Activated naive CD4-positive, alpha-beta T cell (primary cell): ENCODE measurements at places on chromosomes 1 and 21.

GRCh38 chr1:235429143-235429542 is 61.9 kb downstream of the TBCE start:
- no peak for DNase-seq

DNA sequence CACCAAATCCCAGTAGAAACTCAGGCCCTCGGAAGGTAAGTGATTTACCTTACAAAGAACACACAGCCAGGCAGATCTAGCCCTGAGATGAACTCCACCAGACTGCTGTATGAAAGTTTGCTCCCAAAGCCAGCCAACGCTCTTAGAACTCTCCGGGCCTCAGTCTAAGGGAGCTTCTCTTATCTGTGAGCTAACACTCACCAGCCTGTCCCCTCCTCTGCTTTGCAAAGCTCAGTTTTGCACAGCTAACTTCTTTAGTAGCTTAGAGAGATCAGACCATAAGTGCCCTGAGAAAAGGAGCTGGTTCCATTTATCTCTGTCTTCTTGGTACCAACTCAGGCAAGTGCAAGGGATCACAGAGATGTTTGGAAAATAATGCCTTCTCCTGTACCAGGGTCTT is 195.8 kb upstream of the JUN start:
- no peak for DNase-seq

- DNase-seq = no peak
These were observed 237.3 kb downstream of the RHOU start for GRCh38 chr1:228972576-228972975.

DNA sequence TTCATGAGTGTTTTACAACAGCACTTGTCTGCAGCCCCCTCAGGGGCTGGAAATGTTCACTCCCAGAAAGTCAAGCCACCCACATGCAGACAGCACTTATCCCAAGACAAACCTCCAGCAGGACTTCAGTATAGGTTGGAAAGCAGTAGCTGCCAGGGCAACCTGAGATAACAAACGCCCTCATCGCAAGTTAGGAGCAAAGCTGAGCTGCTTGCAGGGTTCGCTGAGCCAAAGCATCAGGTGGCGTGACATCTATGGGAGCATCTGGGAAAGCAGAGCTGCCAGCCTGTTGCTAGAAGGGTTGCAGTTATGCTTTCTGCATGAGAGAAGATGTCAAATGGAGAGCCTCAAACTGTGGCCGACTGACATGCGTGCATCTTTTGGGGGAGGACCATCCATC is 4.2 kb upstream of the STXBP3 start:
- DNase-seq = no peak
